ENCODE measurements at places on chromosomes 1 and 21.

DNA sequence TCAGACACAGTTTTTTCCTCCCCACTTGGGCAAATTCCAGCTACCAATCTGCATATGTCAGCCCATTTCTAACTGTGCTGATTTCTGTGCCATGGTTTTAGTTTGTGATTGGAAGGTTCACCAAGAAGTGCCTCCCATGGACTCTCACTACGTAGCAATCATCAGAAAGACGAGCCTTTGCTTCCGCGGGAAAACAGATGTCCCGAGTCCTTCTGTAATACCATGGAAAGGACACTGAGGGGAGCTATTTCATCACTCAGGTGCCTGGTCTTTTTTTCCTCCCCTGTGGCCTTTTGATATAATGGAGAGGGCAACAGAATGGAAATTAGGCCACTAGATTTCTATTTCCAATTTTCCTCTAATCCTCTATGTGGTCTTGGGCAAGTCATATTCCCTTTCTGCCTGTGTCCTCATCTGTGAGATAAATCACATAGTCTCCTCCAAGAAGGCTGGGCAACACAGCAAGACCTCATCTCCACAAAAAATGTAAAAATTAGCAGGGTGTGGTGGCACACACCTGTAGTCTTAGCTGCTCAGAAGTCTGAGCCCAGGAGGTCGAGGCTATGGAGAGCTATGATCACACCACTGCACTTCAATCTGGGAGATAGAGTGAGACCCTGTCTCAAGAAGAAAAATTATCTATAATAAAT lies 24.8 kb downstream of the LEMD1 start:
- DNase-seq: no peak

DNA sequence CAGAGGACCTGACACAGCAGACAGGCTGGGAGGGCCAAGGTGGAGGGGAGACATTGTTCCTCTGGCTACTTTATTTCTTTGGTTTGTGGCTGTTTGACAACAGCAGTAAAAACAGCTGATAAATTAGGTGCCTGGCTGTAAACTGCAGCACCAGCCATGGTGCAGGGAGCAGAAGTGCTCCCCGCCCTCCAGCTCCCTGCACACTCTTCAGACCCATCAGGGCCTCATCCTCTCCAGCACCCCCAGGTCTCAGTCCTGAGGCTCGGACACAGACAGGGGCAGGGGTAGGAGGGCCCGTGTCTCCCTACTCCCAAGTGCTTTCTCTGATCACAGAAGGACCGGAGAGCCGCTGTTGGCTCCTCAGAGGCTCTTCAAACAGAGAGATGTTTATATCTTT lies 17.7 kb upstream of the LRRN2 start:
- no peak for DNase-seq

GRCh38 chr1:246083416-246083815 lies 423.7 kb downstream of the SMYD3 start:
- no peak for DNase-seq

- DNase-seq: no peak
These were observed 9.9 kb downstream of the TOR1AIP2 start for GRCh38 chr1:179867493-179868330.

- DNase-seq: peak; percentile 25
These were observed 706 bp downstream of the C21orf91 start for GRCh38 chr21:17818186-17819113.

DNA sequence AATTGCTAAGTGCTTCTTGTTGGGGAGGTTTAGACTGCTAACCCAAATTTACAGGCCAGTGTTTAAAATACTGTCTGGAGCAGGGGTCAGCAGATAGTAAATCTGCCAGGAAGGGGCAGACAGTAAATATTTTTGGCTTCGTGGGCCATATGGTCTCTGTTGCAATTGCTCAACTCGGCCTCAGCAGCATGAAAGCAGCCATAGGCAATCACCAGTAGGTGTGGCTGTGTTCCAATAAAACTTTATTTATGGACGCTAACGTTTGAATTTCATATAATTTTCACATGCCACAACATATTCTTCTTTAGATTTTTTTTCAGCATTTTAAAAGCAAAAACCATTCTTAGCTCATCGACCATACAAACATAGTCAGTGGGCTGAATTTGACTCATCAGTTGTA lies 172.7 kb downstream of the BRINP2 start:
- no peak for DNase-seq

- no peak for DNase-seq
These were observed 34.9 kb downstream of the NFIA start for GRCh38 chr1:61117283-61117682.

- no peak for DNase-seq
These were observed 8.0 kb downstream of the TFB2M start for GRCh38 chr1:246558041-246558440.

- no peak for DNase-seq
These were observed 623.4 kb upstream of the ADAMTS5 start for GRCh38 chr21:27590271-27590670.

- DNase-seq: no peak
These were observed 114.4 kb upstream of the ZC3H12A start for GRCh38 chr1:37360011-37360410.

DNA sequence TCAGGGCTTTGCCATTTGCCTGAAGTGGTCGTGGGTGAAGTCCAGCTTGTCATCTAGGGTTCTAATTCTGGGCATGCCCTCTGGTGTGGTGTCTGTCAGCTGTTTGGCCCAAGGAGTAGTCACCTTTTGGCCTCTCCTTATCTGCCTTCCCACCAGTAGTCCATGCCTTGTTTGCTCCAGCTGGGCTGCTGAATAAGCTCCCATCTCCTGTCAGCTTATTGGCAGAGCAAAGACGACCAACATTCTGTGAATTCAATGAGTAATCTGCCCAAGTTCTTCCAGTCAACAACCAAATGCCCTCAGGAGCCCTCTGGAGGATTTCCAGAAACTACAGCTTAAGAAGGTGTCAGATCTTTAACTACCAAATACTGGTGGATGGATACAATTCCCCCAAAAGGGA lies 7.0 kb downstream of the BCAN start:
- no peak for DNase-seq

DNA sequence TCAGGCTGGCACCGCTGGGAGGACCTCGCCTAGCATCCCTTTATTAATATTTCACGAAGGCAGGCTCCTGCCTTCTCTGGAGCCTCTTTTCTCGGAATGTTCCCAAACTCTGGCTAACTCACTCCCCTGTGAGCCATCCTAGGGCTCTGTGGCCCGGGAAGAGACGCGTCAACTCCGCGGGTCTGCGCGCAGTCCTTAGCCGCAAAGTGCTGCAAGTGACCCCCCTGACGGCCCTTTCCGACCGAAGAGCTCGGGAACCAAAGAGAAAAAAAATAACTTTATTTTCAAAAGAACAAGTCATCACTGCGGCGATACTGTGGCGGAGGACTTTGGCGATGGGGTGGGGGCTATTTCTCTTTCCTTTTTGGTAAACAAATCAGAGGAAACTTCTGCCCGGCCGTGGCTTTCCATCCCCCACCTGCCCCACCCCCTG lies 14.6 kb downstream of the NR5A2 start:
- no peak for DNase-seq

DNA sequence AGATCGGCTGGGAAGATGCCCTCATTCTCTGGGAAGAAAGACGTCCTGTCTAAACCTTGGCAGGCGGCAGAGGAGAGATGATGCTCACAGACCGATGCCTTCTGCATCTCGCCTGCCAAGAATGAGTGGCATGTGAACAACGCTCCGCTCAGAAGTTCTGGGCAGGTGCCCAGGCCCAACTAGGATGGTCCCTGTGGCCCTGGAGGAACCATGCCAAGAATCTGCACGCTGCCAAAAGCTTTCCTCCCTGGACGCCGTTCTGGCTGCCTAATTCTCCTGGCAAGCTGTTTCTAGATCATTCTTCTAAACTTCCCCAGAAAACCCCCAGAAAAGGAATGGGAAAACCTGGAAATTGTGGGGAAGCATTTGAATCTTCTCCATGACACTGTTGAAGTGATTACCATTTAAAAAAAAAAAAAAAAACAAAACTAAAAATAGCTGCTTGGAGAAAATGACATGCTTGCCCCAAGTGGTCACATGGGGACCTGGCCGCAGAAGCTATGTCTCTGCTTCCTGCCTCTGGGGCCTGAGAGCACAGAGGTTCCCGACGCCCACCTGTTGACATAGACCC lies 440.9 kb downstream of the PRDM2 start:
- no peak for DNase-seq
